ENCODE measurements at places on chromosomes 4 and X.

DNA sequence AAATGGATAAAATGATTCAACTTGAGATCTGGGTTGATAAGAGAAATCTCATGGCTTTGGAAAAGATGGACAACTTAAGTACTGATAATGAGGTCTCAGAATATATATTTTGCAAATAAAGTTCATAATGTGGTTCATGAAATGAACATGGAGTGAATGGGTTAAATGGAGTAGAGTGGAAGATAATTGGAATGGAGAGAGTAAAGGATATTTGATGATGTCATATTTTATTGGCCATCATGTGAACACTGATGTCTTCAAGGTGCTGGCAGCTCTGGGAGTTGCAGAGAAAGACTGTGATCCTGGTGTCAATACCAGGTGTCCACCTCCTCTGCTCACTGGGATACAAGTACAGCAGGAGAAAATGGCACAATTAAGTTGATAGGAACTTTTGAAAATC lies 133.9 kb upstream of the ZXDA start:
- DNase-seq, result no peak

GRCh38 chr4:151315212-151315886 lies 10.1 kb downstream of the SH3D19 start:
- DNase-seq, result no peak

DNA sequence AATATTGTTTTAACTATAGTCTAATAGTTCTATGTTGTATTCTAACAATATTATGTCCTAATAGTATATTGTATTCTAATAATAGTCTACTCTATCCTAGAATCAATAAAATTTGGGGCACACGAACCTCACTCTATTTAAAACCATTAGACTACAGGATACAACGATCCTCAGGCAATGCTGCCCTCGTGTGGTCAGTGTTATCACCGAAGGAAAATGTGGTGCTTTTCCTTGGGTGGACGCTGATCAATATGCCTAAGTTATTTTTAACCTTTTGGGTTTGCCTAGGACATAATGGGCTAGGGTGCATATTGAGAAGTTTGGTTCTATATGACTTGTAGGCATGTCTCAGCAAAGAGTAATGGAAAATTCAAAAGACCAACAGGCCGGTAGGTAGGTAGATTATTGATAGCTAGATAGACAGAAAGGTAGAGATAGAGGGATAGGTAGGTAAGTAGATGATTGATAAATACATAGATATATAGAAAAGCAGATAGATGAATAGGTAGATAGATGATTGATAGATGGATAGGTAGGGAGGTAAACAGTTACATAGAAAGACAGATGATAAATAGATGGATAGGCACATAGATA lies 75.1 kb downstream of the PRKX start:
- DNase-seq, result peak; percentile 58

- DNase-seq, result no peak
Measured at GRCh38 chrX:154525606-154526490, 9.8 kb upstream of the FAM3A start.

DNA sequence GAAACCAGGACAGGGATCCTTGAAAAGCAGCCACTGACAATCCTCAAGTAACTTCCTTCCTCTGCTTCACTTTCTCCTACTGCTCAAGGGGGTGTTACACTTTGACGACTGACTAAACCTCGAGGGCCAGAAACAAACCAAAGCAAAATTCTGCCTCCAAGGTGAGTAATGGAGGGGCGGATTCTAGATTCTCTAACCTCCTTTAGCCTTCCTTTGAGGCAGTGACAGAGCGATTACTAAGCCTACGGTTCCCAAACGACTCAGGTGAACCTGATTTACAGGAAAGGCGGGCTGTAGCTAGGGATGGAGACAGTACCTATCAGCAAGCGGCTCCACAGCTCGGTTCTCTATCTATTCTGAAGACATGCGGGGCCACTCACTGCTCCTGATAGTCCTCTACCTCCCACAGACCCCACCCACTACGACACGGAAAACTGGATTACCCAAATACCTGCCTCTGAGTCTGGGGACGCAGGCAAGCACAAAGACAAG lies 487 bp downstream of the TBCK start:
- DNase-seq, result no peak

DNA sequence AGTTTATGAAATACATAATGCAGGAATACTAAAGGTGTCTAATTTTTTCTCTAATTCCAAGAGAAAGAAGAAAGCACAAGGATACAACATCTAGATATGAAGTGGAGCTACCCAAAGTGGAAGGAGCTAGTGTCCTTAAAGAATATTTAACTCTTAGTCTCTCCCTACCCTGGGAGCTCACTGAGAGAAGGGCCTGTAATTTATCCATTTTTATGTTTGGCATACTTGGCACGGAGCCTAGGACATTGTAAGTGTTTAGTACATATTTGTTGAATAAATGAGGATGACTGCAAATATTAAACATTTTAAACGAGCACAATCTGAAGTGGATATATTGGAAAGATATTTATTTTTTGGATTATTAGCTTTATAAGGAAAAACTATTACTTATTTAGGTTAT lies 674.8 kb downstream of the IQCM start:
- no peak for DNase-seq

DNA sequence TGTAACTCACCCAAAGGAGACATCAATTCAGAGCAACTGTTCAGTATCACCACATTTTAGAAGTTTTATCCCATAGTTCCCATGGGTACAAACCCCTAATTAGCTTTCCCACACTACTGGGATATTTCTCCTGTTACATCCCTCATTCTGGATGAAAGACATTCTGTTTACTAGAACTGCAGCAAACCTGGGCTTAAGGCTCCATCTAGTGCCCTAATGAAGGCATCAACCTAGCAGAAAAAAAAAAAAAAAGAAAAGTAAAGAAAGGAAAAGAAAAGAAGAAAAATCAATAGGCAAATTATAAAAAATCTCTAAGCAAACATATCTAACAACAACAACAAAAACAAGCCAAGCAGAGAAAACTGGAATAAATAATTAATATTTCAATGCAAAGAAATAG lies 133.7 kb upstream of the CPXCR1 start:
- DNase-seq, result no peak

DNA sequence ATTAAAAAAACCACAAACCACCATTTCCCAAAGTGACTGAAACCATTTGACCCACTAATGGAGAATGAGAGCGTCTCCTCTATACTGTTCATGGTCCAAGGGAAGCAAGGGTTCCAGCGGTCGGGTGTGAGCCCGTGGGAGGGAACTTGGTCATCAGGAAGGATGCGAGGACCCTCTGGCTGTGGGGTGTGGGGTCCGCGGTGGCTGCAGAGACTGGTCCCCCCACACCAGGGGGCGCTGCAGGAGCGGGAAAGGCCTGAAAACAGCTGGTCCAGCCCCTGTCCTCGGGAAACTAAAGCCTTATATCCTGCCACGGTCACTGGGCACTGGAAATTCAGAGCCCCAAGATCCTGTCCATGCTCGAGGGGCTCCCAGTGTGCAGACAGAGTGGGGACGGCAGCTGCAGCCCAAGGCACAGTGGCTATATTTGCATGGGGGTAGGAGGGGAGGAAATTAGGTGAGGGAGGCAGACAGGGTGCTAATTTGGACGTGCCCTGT lies 4.3 kb downstream of the BLOC1S4 start:
- peak; percentile 92 for DNase-seq

GRCh38 chrX:17674601-17675000 lies 62.7 kb upstream of the SCML1 start:
- DNase-seq, result no peak

- no peak for DNase-seq
Measured at GRCh38 chrX:71081330-71082123, 13.4 kb upstream of the SNX12 start.

DNA sequence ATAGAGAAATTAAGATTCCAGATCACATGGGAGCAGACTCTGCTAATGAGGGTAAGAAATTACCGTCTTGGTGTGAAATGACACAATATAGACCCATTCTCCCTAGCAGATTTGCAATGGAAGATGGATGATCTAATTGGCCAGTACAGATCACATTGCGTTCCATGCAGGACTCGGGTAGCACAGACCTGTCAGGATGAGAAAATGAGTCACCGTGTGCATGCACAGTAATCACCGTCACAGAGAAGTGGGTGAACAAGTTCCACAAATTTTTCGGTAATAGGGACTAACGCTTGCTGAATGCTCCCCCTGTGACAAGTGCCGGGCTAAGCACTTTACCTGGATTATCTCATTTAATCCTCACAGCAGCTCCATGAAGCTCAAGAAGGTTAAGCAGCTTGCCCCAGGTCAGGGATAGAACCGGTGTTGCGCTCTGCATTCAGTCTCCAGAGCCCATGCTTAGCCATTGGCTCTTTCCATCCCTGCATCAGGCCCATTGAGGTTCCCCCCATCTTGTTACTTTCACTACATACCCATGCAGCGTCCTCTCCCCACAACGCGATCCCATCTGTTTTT lies 375.6 kb downstream of the FBXW7 start:
- no peak for DNase-seq

- no peak for DNase-seq
Measured at GRCh38 chr4:73730292-73730691, 10.1 kb upstream of the CXCL8 start.

DNA sequence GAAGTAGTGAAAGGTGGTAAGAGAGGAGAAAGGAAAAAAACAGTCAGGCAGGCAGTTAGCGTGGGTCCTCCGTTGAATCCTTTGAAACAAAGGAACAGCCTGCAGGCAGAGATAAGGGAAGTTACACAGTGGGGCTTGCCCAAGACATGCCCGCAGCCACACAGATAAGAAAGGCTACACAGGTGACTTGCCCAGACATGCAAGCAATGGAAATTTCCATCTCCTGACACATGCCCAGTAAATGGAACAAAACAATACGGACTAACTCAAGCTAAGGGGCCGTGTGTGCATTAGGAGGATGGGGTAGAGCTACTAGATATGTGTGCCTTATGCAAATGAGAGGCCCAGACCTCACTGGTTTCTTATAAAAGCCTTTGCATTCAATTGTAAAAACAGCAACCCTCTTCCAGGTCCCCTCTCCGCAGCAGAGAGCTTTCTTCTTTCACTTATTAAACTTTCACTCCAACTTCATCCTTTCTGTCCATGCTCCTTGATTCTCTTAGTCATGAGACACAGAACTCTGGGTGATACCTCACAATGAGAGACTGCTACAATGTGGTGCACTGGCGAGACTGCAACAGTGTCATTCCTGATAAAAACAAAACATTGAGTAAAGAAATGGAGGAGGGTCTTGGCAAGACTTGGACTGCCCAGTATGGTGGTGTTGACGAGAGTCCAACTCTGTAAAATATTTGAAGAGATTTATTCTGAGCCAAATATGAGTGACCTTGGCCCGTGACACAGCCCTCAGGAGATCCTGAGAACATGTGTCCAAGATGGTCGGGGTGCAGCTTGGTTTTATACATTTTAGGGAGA lies 997.4 kb upstream of the PRKX start:
- no peak for DNase-seq

DNA sequence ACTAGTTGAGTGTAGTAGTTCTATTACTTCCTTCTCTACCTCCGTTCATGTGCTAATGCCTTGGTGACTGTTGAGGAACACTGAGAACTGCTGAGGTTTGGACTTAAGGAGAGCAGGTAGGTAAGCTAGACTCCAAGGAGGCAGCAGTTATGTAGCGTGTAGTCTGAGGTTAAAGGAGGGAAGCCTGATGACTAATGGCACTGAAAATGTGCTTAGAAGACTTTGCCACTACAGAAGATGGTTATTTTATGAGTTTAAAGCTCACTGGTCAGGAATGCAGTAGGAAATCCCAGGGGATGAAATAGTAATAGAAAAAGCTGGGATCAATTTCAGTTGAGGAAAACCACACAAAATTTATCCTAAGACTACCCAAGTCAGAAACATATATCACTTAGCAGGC lies 1077.3 kb downstream of the RAPGEF2 start:
- DNase-seq, result no peak

DNA sequence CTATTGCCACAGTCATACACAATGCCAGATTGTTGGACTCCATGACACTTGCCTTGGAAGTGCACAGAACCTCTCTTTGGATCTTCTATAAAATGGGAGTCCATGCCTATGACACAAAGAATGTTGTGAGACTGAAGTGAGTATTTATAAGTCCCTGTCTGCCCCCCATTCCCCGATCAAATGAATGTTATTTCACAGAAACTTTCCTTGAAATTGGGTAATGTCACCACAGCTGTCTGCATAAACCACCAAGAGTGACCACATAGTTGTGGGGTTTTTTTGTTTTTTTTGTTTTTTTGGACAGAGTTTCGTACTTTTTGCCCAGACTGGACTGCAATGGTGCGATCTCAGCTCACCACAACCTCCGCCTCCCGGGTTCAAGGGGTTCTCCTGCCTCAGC lies 27.1 kb upstream of the REST start:
- no peak for DNase-seq

DNA sequence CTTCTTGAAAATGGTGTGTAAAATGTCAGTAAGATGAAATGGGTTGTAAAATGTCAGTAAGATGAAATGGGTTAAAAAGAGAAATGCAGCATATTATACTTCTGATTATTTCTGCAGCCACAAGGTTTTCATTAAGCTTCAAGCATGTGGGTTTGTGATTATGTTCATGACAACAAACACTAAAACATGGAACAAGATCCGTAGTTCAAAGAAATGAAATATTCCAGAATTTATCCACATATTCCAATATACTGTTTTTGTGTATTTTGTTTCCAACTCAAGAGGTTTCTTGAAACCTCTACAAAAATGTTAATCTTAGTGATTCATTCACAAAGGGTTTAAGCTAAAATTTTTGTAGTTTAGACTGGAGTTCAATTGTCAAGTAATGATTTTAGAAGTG lies 84.0 kb downstream of the ADAMTS3 start:
- no peak for DNase-seq

DNA sequence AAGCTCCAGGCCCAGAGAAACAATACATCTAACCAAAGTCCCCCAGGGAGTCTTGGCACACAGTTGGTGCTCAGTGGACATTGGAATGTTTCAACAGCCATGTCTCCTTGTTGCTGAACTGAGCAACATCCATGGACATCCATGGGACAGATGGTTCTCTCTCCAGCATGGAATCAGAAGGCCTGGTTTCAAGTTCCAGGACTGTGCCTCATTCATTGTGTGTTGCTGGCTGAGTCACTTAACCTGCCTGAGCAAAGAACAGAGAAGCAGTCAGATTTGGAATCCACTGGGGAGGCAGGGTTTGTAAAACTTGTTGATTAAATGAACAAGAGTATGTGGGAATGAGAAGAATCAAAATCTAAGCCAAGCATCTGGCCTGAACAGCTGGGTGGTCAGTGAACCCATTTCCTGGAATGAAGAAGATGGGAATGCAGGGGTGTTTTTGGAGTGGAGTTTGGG lies 147.9 kb downstream of the CHIC2 start:
- no peak for DNase-seq

GRCh38 chrX:116009861-116010710 lies 160.5 kb upstream of the AGTR2 start:
- peak; percentile 81 for DNase-seq

GRCh38 chrX:41234962-41235361 lies 99.0 kb upstream of the DDX3X start:
- DNase-seq, result no peak

Measured in right forelimb (tissue), 1 donor.